CD4-positive, alpha-beta T cell treated with Interleukin-1 beta for 1 hour (primary cell): ENCODE measurements at places on chromosomes 12 and 14.

DNA sequence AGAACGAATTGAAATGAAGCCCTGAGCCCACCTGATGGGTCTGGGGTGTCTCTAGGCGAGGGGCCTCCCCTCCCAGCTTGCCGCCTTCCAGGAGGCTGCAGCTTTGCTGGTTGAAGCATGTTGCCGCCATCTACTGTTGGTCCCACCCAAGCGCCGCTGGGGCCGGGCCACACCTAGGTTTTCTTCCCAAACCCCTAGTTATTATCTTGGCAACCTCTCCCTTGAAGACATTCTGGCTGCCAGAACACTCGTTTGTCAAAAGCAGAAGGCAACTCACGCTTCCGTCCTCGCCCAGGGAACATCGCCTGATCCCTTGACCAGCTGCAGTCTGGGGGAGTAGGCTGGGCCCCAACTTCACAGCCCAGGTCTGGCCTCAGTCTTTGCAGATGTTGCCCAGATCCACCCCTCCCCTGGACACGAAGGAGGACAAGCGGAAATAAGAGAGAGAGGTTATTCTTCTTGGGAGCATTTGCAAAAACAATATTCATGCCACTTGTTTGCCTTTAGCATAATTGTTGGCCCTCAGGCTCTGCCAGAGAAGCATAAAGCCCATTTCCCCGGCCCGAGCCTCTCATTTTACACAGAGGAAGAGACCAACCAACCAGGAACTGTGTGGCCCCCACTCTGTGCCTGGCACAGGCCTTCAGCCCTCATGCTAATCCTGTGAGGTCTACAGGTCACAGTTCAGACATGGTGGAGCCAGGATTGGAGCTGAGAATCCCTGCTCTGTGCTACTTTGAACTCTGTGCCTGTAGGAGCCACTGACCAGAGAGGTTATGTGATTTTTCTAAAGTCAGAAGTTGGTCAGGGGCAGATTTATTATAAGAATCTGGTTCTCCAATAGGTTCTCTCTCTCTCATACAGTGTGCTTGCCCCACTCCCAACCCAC is 6.8 kb downstream of the EMP1 start:
- no peak for DNase-seq

DNA sequence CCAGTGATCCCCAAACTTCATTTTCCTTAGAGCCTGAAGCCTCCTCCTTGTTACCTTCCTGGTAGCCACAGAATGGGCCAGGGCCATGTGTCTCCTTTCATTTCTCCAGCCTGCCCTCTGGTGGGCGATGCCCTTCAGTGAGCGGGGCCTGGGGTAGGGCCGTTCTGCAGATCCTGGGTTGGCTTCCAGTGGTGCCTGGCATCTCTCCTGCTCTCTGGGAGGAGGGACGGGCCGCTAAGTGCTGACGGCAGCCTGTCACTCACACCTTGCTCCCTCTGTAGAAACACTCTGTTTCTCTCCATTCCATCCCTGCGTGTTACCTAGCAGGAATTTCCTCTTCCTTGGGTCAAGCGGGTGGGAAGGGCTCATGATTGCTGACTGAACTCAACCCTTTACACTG is 232.1 kb downstream of the CACNA1C start:
- DNase-seq = no peak

DNA sequence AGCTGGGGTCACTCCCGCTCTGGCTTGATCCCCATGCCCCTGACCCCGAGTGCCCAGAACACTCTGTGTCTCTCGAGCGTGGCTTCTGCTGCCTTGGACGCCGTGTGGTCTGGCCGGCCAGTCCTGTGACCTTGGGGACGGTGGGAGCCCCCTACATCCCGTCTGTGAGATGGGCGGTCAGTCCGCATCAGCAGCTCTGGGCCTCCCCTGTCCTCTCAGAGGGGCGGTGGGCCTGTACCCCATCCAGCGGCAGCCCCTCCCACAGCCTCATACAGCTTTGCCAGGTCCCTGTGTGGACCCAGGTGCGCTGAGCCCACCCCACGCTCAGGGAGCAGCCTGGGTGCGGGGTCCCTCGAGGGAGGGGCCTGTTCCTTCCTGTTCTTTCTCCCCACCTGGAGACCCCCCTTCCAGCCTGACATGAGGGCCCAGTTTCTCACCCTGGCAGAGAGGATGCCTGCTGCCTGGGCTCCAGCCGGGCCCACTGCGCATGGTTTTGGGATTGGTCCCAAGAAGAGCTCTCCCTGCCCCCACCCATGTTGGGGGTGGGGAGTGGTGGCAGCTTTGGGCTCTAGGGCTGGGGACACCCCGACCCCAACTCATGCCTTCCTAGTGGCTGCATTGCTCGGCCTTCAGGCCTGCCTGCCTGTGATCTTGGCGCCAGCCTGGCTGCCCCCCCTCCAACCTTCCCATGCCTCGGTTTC is 1.5 kb downstream of the MTA1 start:
- no peak for DNase-seq

DNA sequence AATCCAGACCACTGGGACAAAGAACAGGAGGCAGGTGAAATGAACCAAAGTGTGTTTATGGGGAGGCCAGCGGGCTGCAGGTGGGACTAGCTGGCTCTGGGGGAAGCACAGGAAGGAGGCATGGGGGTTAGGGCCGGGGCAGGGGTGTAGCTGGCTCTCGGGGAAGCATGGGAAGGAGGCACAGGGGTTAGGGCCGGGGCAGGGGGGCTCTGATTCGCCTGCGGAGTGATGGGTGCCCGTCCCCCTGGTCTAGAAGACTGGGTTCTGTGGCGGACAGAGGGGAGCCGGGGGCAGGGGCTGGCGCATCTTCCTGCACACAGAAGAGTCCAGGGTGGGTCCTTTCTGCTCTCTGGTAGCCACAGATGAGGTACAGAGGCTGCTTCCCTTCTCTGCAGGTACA is 310.3 kb downstream of the TMEM121 start:
- DNase-seq = no peak

- peak; percentile 71 for DNase-seq
These were observed 1.1 kb downstream of the IFNG start for GRCh38 chr12:68158432-68158831.

GRCh38 chr12:40207551-40207950 is 17.2 kb upstream of the LRRK2 start:
- no peak for DNase-seq

DNA sequence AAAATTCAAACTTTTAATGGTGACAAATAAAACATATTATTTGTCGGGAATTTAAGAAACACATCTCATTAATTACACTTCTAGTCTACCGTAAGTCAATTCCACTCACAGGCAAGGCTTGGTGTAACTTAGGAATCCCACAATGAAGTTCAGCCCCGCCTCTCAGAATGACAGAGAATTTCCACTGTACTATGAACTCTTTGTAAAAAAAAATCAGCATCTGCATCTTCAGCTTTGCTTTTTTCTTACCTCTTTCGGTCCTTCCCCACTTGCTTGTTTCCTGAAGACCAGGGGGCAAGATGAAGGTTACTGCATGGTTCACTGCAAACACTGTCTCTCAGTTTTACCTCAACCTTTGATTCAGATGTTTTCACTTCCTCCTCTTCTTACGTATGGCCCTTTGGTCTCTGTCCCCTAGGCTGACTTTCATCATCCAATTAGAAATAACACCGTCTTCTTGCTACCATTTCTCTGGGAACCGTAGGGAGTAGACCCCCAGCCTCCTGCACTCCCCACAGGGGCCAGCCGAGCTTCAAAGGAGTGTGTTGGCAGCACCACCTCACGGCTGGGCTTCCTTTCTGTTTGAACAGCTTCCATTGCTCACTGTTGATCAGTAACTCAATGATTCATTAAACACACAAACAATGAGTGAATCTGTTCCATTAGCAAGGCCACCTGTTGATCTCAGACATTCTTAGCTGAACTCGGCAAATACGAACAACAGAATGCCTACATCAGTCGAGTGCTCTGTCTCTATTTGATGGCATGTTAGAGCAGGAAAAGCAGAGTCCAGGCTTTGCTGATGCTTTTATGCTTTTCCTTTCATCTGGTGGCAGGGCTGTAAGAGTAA is 343.0 kb downstream of the BMP4 start:
- peak; percentile 13 for DNase-seq

- no peak for DNase-seq
These were observed 337.7 kb downstream of the TMEM121 start for GRCh38 chr14:105864116-105864515.
